ENCODE measurements at places on chromosomes 4 and X.

DNA sequence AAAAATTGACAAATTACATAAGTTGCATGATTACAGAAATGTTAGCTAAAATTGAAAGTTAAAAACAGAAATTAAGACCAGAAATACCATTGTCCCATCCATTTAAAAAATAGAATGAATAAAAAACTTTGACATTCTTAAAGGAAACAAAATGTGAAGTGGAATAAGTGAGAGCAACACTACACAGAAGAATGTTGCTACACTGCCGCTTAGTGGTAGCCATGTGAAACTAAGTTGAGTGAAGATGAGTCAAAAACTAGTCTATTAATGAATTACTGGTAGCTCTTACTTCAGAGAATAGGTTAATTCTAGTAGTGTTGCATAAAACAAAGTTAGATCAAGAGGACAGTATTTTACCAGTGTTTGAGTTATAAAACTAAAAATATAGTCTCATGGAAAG lies 571.0 kb upstream of the KLHL4 start:
- peak; percentile 45 for DNase-seq

DNA sequence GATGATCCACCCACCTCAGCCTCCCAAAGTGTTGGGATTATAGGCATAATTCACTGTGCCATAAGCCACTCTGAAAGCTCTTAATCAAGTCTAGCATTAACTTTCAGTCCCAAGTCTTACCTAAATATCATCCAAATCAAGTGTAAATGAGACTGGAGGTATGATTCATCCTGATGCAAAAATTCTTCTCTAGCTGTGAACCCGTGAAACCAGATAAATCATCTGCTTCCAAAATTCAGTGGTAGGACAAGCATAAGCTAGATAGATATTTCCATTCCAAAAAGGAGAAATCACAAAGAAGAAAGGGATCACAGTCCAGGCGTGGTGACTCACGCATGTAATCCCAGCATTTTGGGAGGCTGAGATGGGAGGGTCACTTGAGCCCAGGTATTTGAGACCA lies 8.8 kb upstream of the TBC1D25 start:
- no peak for DNase-seq

- no peak for DNase-seq
Observed at GRCh38 chrX:8003147-8003883, 76.1 kb upstream of the PNPLA4 start.

GRCh38 chrX:40267334-40268187 lies 169.8 kb upstream of the BCOR start:
- no peak for DNase-seq

GRCh38 chr4:184843984-184844554 lies 18.3 kb upstream of the ACSL1 start:
- DNase-seq = no peak

GRCh38 chr4:99749445-99750391 lies 66.9 kb upstream of the DAPP1 start:
- DNase-seq = no peak

DNA sequence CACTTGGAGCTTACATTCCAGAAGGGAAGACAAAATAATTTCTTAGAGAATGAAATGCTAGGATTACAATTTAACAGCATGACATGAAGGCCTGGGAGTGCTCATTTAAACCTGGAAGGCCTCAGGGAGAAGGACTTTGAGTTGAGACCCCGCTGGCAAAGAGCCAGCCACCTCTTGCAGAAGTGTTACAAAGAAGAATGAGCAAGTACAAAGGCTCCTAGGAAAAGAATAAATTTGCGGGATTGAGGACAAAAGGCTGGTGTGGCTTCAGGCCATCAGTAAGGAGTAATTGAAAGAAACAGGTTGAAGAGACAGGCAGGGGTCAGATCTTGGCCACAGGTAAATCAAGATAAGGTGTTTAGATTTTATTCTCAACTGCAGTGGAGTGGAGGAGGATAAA lies 3.1 kb upstream of the ELOVL6 start:
- no peak for DNase-seq

DNA sequence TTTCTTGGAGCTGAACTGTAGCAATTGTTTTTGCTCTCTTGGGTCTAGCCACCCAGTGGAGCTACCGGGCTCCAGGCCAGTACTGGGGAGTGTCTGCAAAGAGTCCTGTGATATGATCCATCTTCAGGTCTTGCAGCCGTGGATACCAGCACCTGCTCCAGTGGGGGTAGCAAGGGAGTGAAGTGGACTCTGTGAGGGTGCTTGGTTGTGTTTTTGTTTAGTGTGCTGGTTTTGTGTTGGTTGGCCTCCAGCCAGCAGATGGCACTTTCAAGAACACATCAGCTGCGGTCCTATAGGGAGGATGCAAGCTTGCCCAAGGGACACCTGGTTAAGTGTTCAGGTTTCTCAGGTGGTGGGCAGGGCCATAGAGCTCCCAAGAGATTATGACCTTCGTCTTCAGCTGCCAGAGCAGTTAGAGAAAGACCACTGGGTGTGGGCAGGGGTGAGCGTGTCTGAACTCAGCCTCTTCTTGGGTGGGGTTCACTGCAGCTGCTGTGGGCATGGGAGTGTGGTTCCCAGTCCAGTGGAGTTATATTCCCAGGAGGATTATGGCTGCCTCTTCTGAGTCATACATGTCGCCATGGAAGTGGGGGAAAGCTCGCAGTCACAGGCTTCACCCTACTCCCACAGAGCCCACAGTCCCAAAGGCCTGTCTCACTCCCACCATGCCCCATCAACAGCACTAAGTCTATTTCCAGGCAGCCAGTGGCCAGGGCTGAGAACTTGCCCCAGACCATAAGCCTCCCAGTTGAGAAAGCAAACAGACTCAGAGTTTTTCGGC lies 811.6 kb downstream of the GLUD2 start:
- DNase-seq = no peak

- peak; percentile 25 for DNase-seq
Observed at GRCh38 chr4:2961811-2962441, 1.3 kb downstream of the NOP14 start.

DNA sequence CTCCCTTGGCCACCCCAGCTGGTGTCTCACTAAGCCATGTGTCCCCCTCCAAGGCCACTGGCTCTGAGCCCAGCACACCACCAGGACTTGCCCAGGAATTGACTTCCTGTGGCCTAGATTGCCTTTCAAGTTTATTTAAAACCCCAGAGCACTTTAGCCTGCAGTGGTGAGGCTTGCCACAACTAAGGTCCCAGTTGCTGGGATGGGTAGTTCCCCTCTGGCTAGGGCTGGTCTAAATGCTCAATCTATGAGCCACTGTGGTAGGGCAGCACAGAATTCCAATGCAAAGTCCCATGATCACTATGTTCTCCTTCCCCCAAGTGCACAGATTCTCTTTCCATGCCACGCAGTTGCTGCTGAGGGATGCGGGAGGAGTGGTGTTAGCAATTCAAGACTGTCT lies 61.1 kb upstream of the HCCS start:
- no peak for DNase-seq

- no peak for DNase-seq
Observed at GRCh38 chr4:65535113-65535512, 135.2 kb downstream of the EPHA5 start.

- no peak for DNase-seq
Observed at GRCh38 chrX:153490217-153490930, 4.4 kb upstream of the BGN start.

DNA sequence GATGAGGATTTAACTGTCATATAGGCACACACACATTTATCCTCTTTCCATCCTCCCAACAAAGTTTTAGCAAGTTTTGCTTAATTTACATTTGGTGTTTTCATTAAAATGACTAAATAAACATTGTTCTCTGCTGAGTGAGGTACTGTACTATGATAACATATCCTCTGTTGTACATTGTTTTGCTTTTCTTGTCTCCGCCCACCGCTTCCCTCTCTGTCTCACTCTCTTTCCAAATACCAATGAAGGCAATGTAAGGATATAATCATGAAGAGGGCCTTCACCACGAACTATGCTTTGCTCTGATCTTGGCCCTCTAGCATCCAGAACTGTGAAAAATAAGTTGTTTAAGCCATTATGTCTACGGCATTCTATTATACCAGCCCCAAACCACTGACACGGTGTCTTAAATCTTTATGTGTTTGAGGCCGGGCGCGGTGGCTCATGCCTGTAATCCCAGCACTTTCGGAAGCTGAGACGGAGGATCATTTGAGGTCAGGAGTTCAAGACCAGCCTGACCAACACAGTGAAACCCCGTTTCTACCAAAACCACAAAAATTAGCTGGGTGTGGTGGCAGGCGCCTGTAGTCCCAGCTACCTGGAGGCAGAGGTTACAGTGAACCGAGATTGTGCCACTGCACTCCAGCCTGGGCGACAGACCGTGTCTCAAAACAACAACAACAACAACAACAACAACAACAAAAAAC lies 65.3 kb downstream of the HPRT1 start:
- no peak for DNase-seq

DNA sequence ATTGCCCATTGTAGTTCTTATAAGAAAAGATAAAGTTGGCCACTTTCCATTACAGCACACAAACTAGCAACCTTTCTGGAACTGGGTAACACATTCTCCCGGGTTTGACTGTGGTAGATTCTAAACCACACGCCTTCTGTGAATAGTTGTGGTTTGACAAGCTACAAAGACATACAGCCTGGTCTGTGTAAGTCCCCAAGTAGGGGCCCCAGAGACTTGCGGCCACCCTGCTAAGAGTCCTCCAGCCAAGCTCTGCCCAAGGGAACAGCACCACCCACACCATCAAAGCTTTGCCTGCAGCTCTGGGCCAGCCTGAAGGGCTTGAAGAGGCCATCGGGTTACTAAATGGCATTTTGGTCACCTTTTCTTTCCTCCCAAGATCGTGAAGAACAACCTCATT lies 203.4 kb downstream of the MAML3 start:
- no peak for DNase-seq

- no peak for DNase-seq
Observed at GRCh38 chr4:58849026-58849425, 1738.8 kb upstream of the IGFBP7 start.

DNA sequence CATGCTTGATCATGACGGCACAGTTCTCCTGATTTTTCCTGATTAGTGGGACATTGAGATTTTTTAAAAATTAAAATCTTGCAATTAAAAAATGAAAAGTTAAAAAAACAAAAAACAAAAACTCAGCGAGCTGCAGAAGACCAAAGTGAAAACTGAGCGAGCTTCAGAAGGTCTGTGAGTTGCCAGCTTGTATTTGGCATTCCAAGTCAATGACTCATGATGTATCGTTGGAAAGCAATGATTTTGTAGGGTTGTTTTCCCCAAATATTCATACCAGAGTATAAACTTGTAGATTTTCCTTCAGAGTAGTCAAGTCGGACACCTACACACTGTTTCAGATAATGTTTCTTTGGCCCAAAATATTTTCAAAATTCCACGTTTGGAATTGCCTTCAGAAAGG lies 76.9 kb downstream of the LRRC66 start:
- no peak for DNase-seq
